ENCODE measurements at places on chromosomes 6 and 20.
A peak's percentile ranks its signal among the peaks of the same experiment; 100 is the strongest.

GRCh38 chr6:161336479-161336878, 62.6 kb upstream of the AGPAT4 start:
- no peak for DNase-seq

DNA sequence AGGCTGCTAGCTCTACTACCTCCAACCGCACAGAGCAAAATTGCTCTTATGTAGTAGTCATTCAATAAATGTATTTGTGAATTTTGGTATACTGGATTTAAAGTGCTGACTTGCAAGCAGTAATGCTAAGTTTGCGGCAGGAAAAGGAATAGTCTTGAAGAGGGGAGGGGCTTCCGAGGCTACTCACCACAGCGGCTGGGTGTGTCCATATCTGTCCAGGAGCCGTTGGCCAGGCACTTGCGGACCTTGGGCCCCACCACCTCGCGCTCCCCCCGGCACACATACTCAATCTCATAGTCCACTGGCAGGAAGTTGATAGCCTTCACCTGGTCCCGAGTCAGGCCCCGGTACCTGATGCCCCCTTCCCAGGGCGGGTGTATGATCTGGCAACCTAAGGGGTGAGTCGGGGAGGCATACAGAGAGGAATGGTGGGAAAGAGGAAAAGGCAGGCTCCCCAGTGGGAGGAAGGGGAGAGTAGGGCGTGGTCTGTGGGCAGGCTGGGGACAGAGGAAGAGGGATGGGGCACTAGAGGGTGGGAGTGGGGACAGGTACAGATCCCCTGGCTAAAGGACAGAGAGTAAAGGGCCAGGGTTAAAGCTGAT, 1.7 kb downstream of the GABBR1 start:
- no peak for DNase-seq

- no peak for DNase-seq
These were observed 52.5 kb upstream of the COL21A1 start for GRCh38 chr6:56299916-56300315.

DNA sequence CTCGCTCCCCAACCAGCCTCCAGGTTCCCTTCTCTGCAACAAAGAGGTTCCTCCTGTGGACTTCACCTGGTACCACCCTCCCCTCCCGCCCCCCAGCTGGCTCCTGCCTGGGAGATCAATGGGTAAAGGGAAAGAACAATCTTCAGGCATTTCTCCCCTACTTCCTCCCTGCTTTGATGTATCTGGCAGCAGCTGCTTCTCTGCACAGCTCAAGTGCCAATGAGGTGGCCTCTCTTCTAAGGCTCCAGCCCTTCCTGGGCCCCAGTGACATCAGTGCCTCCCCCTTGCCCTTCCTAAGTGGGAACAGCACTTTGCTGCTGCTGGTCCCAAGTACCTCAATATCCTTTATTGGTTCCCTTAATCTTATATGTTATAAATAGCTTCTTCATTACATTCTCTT, 23.5 kb downstream of the MOCS1 start:
- no peak for DNase-seq

DNA sequence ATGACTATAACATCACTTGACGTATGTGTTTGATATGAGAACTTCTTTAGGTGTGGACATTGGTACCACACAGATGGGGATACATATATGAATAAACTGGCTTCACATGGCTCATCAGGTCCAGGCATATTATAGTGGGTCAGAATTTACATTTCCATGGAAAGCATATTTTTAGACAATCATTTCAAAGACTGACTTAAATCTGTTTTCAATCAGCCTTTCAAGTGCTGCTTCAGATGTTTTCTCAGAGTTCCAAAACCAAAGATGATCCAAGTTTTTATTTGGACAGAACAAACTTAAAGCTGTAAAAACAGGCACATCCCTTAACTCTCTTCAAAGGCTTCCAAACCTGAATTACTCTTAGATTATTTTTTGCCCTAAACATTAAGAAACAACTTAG, 88.1 kb downstream of the PRSS35 start:
- no peak for DNase-seq

DNA sequence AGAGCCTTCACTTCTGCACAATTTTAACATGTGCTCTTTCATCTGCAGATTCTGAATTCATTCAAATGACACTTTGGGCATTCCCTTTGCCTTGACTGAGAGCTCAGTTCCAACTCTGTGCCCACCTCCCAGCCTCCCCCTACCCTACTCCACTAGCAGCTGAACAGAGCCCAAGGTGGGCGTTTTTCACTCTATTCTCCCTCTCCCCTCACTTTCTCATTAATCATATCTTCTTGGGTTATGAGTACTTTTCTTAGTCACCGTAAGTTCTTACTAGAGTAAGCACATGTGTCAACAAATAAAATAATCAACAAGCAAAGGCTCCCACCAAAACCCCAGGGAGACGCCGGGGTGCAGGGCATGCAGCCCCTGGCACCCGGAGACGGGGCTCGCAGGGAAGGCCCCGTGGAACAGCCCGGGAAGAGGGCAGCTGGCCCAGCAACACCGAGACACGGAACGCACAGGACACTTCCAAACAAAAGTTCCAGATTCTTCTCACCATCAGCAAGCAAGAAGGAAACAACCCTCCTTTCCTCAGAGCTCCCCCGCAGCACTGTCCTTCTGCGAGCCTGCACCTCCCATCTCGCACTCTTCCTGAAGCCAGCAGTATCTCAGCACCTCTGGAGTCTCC, 34.1 kb downstream of the TAF4 start:
- DNase-seq, result no peak

DNA sequence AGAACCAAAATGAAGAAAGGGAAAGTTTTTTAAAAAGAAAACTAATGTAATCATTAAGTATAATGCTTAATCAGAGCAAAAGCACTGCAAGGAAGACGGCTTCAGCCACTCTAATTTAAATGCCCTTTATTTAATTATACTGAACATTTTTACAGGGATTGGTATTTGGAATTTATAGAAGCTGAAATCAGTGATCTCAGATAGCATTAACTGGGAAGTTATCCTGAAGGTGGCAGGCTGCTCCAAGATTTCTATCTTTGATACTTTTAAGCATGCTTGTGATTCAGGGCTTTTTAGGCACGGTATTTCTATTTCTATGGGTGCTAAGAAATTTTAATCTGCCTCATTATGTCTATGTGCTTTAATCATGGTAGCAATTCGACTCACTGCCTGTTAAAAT, 1.3 kb upstream of the NDUFAF4 start:
- DNase-seq, result peak; percentile 56

DNA sequence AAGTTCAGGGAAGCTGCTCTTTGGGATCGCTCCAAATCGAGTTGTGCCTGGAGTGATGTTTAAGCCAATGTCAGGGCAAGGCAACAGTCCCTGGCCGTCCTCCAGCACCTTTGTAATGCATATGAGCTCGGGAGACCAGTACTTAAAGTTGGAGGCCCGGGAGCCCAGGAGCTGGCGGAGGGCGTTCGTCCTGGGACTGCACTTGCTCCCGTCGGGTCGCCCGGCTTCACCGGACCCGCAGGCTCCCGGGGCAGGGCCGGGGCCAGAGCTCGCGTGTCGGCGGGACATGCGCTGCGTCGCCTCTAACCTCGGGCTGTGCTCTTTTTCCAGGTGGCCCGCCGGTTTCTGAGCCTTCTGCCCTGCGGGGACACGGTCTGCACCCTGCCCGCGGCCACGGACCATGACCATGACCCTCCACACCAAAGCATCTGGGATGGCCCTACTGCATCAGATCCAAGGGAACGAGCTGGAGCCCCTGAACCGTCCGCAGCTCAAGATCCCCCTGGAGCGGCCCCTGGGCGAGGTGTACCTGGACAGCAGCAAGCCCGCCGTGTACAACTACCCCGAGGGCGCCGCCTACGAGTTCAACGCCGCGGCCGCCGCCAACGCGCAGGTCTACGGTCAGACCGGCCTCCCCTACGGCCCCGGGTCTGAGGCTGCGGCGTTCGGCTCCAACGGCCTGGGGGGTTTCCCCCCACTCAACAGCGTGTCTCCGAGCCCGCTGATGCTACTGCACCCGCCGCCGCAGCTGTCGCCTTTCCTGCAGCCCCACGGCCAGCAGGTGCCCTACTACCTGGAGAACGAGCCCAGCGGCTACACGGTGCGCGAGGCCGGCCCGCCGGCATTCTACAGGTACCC, at the start of gene ESR1:
ESR1 (plus strand) TSS at position 170 of the 858 bp plus-strand sequence; CDS start at position 401, 231 bp downstream.
- DNase-seq, result no peak

DNA sequence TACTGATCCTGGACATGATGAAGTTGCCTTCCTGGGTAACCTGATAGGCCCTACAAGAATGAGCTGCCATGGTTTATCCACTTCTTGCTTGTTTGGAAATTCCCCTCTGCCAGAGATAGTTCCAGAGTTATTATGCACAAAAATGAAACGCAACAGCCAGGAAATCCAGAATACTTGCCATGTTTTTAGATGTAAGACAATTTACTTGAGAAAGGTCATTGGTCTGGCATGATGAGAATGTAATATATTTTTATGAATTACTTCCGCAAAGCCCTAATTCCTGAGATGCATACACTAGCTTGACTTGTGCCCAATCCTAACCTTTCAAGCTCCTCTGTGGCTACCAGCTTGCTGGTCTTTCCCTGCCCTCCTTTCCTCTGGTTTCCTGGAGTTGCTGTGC, 27.9 kb upstream of the NT5E start:
- peak; percentile 86 for DNase-seq

DNA sequence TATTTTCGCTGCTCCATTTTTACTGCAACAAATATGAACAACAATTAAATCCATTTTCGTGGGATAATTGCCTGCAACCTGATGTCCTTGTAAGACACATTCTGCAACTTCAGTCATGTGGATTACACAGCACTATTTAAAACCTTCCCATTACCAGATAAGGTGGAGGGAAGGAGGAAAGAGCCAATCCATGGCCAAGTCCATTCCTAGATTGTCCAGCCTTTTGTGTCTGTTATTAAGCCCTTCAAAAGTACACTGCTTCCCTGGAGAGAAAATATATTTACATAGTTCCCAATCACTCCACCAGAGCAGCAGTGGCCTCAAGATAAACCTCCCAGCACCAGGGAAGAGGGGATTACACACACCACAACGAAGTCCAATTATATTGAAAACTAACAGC, 347.9 kb downstream of the CDH26 start:
- DNase-seq, result no peak

DNA sequence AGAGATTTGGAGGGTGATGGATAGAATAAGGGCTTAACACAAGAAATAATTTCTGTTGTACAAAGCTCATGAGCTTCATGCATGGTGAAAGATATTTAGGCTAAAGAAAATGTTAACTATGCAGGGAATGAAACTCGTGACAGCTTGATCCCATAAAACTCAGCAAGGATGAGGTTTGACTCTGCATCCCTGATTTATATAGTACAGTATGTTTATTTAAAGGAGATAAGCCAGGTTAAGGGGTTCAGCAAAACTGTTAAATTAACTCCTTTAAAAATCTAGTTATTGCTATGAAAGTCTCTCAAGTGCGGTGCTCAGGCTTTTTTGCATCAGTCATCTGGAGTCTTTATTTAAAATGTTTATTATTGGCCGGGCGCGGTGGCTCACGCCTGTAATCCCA, 326.4 kb downstream of the LAMA2 start:
- DNase-seq, result peak; percentile 13

DNA sequence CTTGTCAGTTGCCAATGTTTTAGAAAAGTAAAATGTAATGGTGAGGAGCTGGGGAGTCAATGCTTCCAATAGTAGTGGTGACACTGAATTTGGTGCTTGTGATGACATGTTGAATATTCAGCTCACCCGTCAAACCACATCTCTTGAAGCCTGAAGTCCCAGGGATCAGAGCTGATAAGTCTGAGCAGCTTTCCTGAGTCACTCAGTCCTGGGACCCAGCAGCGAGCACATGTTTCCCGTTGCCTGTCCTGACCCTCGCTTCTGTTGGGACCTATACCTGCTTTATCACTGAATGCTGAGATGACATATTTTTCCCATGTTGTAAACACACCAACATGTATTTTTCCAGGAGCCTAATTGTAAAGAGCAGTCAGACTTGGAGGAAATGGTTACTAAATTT, 693.6 kb downstream of the QKI start:
- no peak for DNase-seq

- DNase-seq, result no peak
These were observed 110.7 kb downstream of the UTRN start for GRCh38 chr6:144395826-144396225.

GRCh38 chr6:168101590-168102314, 22.7 kb upstream of the FRMD1 start:
- DNase-seq, result no peak

- DNase-seq, result peak; percentile 17
These were observed 133.0 kb downstream of the MTFR2 start for GRCh38 chr6:136117081-136117480.

DNA sequence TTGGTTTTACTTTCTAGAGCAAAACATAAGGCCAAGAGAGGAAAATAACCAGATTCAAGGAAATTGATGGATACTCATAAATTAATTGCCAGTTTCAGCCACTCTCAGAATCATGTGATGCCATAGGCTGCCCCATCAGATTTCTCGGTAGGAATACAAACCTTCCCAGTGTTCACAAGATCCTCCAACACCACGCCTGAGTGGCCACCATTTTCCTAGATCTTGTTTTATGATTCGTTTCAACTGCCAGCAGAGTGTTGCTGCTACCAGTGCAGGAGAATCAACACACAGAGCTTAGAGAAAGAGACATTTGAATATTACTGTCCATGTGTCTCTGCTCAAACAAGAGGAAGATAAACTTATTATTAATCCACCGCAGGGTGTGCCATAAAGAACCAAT, 434.2 kb upstream of the CDH4 start:
- no peak for DNase-seq

GRCh38 chr6:159212028-159212427, 42.8 kb downstream of the FNDC1 start:
- no peak for DNase-seq

- DNase-seq, result peak; percentile 49
These were observed 65.2 kb upstream of the RSPO3 start for GRCh38 chr6:127053032-127053874.

GRCh38 chr6:3456395-3456897, 404 bp downstream of the SLC22A23 start:
- no peak for DNase-seq

DNA sequence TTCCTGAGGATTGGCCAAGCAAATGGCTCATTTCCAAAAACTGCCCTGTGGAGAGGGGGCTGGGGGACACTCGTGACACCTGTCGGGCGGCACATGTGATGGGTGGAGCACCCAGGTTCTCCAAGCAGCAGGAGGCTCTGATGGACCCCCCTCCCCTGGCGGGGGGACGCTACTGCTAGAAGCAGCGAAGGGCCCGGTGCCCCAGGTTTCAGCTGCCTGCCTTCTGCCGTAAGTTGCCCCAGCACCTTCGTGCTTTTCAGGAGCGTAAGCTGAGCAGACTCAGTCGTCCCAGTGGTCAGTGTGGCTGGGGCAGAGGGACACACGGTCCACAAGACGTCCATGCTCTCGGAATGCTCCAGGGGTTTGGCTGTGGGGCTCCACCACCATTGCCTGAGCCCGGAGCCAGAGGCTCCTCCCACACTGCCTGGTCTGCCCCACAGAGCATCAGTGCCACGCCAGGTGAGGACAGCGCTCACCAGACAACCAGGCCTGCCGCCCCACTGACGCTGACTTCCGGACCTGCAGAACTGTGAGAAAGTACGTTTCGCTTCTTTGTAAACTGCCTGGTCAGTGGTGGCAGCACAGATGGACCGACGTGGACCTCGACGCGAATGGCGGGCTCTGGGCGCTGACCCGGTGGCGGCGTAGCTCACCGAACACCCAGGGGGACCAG, 4.1 kb upstream of the ADRM1 start:
- no peak for DNase-seq

Data from fibroblast of skin of back (primary cell).